ENCODE measurements at places on chromosomes 3 and 15. TPM values are rescaled to one million over a fixed set of nuclear protein-coding genes. Genes with fewer than 3 reads are reported as not detected.

ABHD14A gene
- total RNA-seq: 5.3 TPM

UPK1B gene
- total RNA-seq: not detected

QARS1 gene
- 339 TPM for total RNA-seq

CRABP1 gene
- total RNA-seq: not detected

BCL2A1 gene
- total RNA-seq: 0.13 TPM

ZMAT3 gene
- total RNA-seq: 17.1 TPM

SH3GL3 gene
- total RNA-seq: not detected

SCAMP2 gene
- total RNA-seq: 24.3 TPM

CFAP92 gene
- 0.51 TPM for total RNA-seq

PIK3CB gene
- total RNA-seq: 12.3 TPM

CCRL2 gene
- total RNA-seq: 1.3 TPM

ACTC1 gene
- not detected for total RNA-seq

WWTR1 gene
- total RNA-seq: 213 TPM

RBP2 gene
- not detected for total RNA-seq

DUOXA2 gene
- not detected for total RNA-seq

OR5H2 gene
- total RNA-seq: not detected

ZNF860 gene
- 1.3 TPM for total RNA-seq

TAGLN3 gene
- total RNA-seq: not detected

HRG gene
- not detected for total RNA-seq

C3orf70 gene
- total RNA-seq: 3.5 TPM

FAH gene
- total RNA-seq: 11.0 TPM

ANKRD34C gene
- not detected for total RNA-seq

SLC12A1 gene
- not detected for total RNA-seq

SEMA5B gene
- total RNA-seq: under 0.01 TPM

PRICKLE2 gene
- total RNA-seq: 2.8 TPM

TMED3 gene
- total RNA-seq: 221 TPM

TTC23 gene
- total RNA-seq: 12.5 TPM

GOLGB1 gene
- 28.2 TPM for total RNA-seq

HTD2 gene
- 8.1 TPM for total RNA-seq

TMEM207 gene
- total RNA-seq: not detected
